Pancreas (tissue), 10 donors: ENCODE measurements at places on chromosomes 3 and 15. TPM values are rescaled to one million over a fixed set of nuclear protein-coding genes. Genes with fewer than 3 reads are reported as not detected.

Gene SEMA5B
- polyA plus RNA-seq = 3.5 TPM

Gene KBTBD13
- not detected for polyA plus RNA-seq

Gene UBR1
- polyA plus RNA-seq = 4.6 TPM

Gene TRPC1
- polyA plus RNA-seq = 5.0 TPM

Gene TGM5
- not detected for polyA plus RNA-seq

Gene ARNT2
- 3.5 TPM for polyA plus RNA-seq

Gene MESP2
- polyA plus RNA-seq = 0.12 TPM

Gene CYP8B1
- polyA plus RNA-seq = not detected

Gene TIGIT
- polyA plus RNA-seq = not detected

Gene PATL2
- 0.80 TPM for polyA plus RNA-seq

Gene TMEM45A
- 4.2 TPM for polyA plus RNA-seq

- H3K4me3 ChIP-seq = no peak overlapping the region
- H3K27me3 ChIP-seq = no peaks in the 10 kb centered on the region
- H3K4me1 ChIP-seq = no peaks in the 10 kb centered on the region
Observed at GRCh38 chr15:83845230-83845629, 191.3 kb downstream of the ADAMTSL3 start.

- peak; percentile 42 for DNase-seq
- H3K27me3 ChIP-seq = no peaks in the 10 kb centered on the region
- H3K4me3 ChIP-seq = no peak overlapping the region
- H3K27ac ChIP-seq = no peak overlapping the region
- H3K4me1 ChIP-seq = peaks cover 3% of the 10 kb centered on the region
Observed at GRCh38 chr3:195076981-195077610, 193.9 kb downstream of the XXYLT1 start.

GRCh38 chr3:118137778-118138177 lies 896.9 kb downstream of the IGSF11 start:
- no peaks in the 10 kb centered on the region for H3K36me3 ChIP-seq
- H3K4me1 ChIP-seq = no peaks in the 10 kb centered on the region
- DNase-seq = no peak
- no peaks in the 10 kb centered on the region for H3K27me3 ChIP-seq
- H3K4me3 ChIP-seq = no peak overlapping the region
- no peak overlapping the region for H3K27ac ChIP-seq

DNA sequence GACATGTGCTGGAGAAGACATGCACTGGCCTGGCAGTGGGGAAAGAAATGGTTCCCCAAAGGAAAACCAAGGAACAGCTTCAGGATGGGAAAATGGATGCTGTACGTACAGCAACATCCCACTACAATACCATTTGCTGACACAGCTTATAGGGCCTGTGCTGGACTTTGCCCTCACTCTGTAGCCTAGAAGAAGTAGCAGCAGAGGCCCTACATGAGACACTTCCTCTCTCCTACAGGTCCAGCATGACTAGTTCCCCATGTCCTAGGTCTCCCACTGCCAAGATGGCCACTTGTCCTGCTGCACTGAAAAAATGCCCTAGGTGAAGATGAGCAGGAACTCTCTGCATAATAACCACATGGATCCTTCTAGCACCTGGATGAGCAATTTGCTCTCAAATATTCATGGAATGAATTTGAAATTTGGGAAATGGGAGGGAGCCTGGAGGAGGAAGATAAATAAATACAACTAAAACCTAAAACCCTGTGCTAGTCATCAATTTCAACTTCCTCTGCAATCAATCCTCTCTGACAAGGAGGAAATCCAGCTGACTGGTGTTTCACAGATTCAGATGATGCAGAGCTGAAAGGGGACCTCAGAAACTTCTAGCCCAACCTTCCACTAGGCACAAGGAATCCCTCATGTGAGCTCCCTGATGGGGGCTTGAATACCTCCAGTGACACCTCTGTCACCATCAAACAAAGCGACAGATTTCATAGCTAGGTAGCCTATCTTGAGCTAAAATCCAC lies 514.3 kb upstream of the PPP2R3A start:
- no peaks in the 10 kb centered on the region for H3K36me3 ChIP-seq
- H3K27me3 ChIP-seq = no peaks in the 10 kb centered on the region
- DNase-seq = no peak

- no peak overlapping the region for H3K4me3 ChIP-seq
- DNase-seq = no peak
- H3K4me1 ChIP-seq = no peaks in the 10 kb centered on the region
- H3K27me3 ChIP-seq = no peaks in the 10 kb centered on the region
- no peak overlapping the region for H3K27ac ChIP-seq
Observed at GRCh38 chr15:72047020-72047419, 70.9 kb downstream of the MYO9A start.

DNA sequence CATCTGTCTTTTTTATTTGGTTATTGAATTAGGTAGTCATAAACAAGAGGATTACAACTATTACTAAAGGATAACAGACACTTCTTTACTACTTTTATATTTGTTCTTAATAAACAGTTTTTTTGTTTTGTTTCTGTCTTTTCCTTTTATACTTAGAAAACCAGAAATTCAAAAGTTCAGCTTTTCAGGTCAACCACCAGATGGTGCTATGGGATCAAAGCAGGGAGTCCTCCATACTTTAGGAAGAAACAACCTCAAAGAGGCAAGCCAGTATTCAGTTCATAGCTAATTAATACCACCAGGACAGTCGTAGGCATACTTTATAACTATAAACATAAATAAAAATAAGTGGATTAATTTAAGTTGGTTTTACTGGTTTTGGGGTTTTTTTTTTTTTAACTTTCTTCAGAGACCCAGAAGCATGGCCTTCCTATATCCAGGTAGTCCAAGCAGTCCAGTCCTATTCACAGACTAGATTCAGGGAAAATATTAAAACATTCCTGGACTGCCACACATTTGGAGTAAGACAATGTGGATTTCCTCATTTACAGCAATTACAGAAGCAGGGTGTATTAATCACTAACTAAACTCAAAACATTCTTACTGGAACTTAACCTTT lies 16.0 kb upstream of the EID1 start:
- H3K4me1 ChIP-seq = no peaks in the 10 kb centered on the region
- H3K4me3 ChIP-seq = no peak overlapping the region
- no peaks in the 10 kb centered on the region for H3K36me3 ChIP-seq
- DNase-seq = no peak
- no peak overlapping the region for H3K27ac ChIP-seq
- H3K27me3 ChIP-seq = no peaks in the 10 kb centered on the region

DNA sequence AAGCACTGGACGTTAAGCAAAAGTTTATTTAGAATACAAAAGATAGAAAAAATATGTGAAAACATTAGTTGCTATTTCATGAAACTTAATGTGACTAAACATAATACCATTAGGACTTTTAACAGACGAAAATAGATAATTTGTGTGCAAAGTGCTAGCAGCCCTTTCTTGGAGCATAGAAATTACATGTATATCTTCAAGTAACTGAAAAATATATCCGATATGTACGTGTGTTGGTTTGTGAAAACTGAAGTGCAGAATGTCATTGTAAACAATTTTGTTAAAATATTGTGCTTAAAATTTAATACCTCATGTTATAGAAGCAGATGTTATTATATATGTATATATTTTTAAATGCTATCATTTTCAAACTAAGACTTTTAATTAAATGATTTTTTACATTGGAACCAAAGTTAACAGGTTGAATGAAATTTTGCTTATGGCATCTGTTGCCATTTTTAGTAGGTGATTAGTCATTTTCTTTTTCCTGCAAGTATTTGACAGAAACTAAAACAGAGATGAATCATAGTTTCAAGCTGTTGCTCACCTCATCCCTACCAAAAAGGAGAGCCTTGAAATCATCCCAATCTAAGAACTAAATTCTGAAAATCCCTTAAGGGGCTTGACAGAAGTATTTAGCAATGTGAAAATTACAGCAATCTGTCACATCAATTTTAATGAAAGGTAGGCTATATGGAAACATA lies 334.8 kb downstream of the NAALADL2 start:
- no peak overlapping the region for H3K27ac ChIP-seq
- H3K27me3 ChIP-seq = no peaks in the 10 kb centered on the region
- no peaks in the 10 kb centered on the region for H3K36me3 ChIP-seq
- no peaks in the 10 kb centered on the region for H3K4me1 ChIP-seq

DNA sequence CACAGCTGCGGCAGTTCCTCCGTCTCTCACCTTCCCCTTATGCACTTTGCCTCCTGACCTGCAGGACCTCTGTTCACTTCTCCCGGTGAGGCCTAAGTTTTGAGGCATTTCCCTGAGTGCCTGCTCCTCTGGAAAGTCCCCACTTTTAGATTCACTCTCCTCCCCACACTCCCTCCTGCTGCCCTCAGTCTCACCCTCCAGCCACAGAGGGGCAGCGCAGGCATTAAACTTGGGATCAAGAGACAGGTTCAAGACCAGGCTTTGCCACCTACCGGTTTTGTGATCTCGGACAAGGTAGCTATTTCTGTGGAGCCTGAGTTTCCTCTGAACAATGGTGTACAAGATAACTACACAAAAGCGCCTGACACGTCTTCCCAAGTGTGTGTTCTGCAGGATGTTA lies 19.4 kb downstream of the SLC6A11 start:
- no peak overlapping the region for H3K27ac ChIP-seq
- H3K4me3 ChIP-seq = no peak overlapping the region
- no peaks in the 10 kb centered on the region for H3K4me1 ChIP-seq
- DNase-seq = no peak
- no peaks in the 10 kb centered on the region for H3K27me3 ChIP-seq

DNA sequence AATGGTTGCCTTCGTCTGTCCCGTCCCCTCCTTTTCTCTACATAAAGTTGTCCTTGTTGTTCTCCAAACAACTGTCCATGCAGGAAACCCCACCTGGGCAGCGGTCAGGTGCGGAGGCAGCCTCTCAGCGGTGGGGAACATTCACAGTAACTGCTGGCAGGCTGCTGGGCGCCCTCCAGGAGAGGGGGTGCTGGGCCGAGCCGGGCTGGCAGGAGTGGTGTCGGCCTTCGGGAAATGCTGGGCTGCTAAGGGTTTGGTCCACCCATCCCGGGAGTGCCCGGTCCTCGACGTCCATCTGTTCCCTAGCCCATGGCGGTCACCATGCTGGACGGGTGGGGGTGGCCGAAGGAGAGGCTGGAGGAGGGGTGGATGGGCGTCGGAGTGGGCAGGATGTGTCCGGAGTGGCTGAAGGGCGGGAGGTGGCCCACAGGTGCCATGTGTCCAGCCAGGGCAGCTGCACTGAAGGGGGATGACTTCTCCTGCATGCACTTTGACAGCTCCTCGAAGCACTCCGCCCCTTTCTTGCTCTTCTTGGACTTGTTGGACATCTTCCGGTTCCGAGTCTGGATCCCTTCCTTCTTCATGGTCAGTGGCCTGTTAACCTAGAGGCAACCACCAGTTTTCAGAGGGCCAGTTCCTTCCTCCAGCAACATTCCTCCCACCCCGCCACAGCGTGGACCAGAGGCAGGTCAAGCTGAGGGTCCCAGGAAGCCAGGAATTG lies 12.1 kb downstream of the GATA2 start:
- H3K27ac ChIP-seq = no peak overlapping the region
- H3K36me3 ChIP-seq = no peaks in the 10 kb centered on the region
- DNase-seq = no peak
- H3K4me1 ChIP-seq = no peaks in the 10 kb centered on the region
- H3K27me3 ChIP-seq = no peaks in the 10 kb centered on the region

DNA sequence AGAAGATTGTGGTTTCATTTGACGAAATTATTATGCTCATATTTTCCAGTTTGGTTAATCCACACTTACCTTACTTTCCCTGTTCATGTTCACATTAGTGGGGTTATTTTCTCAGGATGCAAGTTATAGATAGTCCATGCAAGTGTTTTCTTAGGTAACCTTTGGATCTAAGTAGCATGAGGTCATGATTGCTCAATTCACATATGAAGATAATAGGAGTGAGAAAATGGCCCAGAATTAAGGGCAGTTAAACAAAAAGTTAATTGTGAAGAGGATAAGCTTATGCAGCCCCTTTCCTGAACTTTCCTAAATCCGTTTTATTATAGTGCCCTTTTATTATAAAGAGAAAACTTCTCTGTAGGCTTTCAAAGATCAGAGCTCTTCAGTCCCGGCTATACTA lies 83.4 kb downstream of the CD200R1L start:
- H3K4me1 ChIP-seq = no peaks in the 10 kb centered on the region
- no peak overlapping the region for H3K4me3 ChIP-seq
- no peak overlapping the region for H3K27ac ChIP-seq

DNA sequence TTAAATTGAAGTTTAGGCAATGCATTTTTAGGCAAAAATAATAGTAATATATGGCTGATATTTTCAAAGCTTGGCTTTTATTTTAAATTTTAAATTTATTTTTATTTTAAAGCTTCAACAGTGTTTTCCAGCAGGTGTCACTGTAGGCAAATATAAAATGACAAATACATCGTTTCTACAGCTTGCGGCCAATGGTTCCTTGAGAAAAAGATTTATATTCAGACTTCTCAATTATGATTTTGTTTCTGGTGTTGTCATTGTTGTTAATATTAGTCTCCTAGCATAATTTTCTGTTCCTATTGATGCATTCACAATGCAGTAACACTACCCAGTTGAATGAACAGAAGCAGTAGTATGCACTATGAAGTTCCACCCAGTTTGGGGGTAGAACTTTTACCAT lies 220.7 kb upstream of the DNAJC19 start:
- H3K27me3 ChIP-seq = peaks cover 7% of the 10 kb centered on the region
- H3K27ac ChIP-seq = no peak overlapping the region
- no peak overlapping the region for H3K4me3 ChIP-seq
- no peak for DNase-seq
- no peaks in the 10 kb centered on the region for H3K36me3 ChIP-seq

DNA sequence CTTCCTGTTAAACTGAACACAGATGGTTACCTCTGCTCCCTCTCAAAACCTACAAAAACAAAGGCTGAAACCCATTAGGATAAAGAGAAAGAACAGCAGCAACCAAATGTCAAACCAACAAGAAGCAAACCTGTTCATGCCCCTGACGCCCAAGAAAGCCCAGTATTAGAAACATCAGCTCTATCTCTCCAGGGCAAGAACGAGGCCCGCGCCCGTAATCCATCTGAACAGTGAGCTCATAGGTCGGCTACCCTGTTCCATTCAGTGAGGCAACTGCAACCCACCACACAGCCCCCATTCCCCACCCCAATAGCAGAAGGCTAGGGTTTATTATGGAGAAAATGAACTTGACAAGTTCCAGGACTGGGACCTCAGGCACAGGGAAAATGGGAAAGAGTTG lies 10.0 kb downstream of the LSG1 start:
- no peaks in the 10 kb centered on the region for H3K4me1 ChIP-seq
- no peaks in the 10 kb centered on the region for H3K27me3 ChIP-seq
- DNase-seq = no peak

DNA sequence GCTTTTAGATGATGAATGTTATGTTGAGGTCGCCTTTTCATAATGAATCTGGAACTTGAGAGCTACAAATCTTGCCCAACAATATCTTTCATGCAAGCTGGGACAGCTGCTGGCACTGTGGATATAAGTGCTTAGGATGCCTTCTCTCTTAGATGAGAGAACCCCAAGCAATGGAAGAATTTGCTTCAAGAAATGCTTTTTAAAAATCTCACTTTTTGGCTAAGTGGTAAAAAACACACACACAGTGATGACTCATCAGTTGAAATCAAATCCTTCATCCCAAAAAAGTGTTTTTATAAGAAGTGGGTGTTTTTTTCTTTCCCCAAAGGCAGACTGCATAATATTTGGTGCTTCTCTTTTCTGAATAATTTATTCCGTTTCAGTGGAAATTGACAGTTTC lies 38.4 kb upstream of the GALNT15 start:
- no peaks in the 10 kb centered on the region for H3K27me3 ChIP-seq
- H3K27ac ChIP-seq = no peak overlapping the region
- no peak for DNase-seq
- H3K4me1 ChIP-seq = no peaks in the 10 kb centered on the region
- no peaks in the 10 kb centered on the region for H3K36me3 ChIP-seq
- no peak overlapping the region for H3K4me3 ChIP-seq

GRCh38 chr3:42670670-42671069 lies 14.7 kb upstream of the KLHL40 start:
- DNase-seq = no peak
- H3K4me1 ChIP-seq = no peaks in the 10 kb centered on the region
- no peaks in the 10 kb centered on the region for H3K27me3 ChIP-seq
